Muscle of leg (tissue), 16 donors: ENCODE measurements at places on chromosomes 16 and 17.

DNA sequence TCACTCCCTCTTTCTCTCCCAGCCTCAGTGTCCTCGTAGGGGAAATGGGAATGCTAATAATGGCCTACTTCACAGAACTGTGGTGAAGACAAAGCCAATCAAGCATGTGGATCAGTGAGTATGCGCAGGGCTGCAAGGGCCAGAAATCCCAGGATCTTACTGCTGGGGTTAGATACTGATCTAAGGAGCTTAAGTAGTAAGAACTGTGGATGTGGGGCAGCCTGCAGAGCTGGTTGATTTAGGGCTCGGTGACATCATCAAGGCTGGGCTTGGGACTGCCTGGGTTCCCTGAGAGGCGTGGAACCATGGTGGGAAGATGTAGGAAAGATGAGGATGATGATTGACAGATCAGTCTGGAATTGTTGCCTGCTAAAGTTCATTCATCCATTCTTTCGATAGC lies 25.6 kb downstream of the GOSR2 start:
- no peak for DNase-seq

DNA sequence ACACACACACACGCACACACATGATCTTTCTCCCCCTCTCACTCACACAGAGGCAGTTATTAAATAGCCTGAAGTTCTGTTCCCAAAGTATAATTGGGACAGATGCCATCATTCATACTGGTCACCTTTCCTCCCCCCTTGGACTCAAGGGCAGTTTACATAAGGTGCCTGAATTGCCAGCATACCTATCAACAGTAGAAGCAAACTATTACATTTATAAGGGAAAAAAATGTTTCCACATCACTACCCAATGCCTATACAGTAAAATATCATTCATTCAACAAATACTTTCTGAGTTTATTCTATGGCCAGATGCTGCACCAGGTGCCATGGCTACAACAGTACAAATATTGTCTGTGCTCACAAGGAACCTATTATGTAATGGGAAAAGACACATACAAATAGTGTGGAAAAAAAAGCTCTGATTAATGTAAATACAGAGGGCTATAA lies 6.3 kb downstream of the CNTD1 start:
- no peak for DNase-seq

GRCh38 chr17:82400830-82401229 lies 17.3 kb upstream of the HEXD start:
- DNase-seq = peak; percentile 61

DNA sequence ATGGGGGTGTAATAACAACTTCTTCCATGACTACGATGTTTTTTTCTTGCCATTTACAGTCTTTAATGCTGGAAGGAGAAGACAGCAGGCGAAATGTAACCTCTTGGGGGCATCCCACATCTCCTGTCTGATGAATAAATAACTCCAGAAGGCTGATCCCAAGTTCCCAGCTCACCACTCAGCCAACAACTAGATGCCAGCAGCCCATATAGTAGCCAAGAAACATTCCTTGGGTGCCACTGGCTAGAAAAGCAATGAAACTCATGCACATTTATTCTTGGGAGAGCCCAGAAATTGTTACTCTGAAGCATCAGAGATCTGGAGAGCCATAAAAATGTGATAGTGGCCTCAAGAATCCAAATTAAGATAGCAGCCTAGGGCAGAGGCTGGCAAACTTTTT lies 22.7 kb upstream of the TMEM101 start:
- DNase-seq = no peak

- no peak for DNase-seq
Measured at GRCh38 chr16:85825326-85825725, 25.8 kb downstream of the COX4I1 start.

DNA sequence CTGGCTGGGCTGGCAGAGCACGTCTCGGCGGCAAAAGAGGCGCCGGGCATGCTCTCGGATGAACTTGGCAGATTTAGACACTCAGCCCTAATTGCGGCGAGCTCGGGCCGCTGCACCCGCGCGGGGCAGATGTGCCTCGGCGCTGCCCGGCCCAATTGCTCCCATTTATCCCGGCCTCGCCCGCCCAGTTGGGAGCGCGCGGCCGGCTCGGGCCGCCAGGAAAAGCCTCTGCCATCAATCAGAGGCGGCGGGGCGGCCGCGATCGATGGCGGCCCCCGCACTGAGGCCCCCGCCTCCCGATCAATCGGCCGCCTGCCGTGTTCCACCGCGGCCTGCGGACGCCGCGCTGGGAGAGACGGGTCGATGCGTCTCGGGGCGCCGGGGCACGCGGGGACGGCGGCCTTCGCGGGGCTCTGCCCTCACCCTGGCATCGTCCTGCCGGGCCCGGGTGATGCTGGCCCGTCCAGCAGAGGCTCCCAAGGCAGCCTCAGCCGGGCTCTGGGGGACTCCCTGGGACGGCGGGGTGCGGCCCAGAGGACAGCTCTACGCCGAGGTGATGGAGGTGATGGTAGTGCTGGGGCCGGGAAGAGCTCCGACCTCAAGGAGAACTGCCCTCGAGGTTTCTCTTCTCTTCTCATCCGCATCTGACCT lies 200.9 kb upstream of the N4BP1 start:
- DNase-seq = no peak

DNA sequence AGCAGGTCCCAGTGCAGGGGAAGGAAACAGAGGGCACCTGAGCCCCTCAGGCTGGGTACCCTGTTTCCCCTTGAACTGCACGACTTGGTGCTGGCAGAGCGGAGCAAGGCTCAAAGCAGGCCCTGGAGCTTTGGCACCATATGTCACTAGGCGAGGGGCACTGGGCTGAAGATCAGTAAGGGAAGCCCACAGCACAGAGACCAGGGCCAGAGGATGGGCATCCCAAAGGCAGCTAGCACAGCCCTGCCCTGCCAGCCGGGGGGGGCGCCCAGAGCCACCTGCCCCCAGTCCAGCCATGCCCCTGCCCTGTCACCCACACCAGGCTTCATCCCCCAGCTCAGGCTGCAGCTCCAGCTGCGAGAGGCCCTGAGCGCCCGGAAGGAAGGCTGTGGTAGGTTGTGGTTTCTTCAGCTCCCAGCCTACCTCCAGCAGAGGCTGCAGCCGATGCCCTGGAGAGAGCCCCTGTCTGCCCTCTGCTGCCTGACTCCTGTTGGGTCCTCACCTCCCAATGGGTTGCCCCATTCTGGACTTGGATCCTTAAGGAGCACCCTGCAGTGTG lies 10.9 kb downstream of the NHERF1 start:
- no peak for DNase-seq

- DNase-seq = no peak
Measured at GRCh38 chr17:81287741-81288430, 7.2 kb downstream of the SLC38A10 start.

- DNase-seq = no peak
Measured at GRCh38 chr17:47643116-47643515, 6.6 kb upstream of the KPNB1 start.

GRCh38 chr16:13176711-13177110 lies 275.3 kb downstream of the SHISA9 start:
- DNase-seq = no peak

DNA sequence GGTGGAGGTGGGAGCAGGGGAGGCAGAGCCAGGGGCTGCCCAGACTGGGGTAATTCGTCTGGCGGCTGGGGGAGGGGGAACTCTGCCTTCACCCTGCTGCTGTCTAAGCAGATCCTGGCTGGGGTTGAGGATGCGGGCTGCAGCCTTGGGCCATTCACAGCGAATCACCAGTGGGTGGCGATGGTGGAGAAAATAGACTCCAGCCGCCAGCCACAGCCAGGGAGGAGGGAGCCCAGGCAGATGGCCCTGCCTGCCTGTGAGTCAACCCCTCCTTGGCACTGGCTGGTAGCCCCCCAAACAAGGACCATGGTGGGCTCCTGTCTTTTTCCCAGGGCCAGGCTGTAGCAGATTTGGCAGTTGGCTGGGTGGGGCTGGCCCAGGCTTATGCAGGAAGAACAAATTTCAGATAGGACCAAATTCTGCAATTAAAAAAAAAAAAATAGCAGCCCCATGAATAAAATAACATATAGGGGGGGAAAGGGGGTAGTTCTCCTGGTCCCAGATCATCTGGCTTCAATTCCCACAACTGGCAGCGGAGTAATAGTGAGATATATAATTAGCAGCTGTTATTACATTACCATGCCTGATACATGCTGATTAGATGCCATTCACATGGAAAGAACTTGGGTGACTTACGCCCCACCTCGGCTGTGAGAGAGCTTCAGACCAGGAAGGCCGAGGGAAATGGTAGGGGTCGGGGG lies 41.5 kb upstream of the CDH5 start:
- DNase-seq = peak; percentile 57

- no peak for DNase-seq
Measured at GRCh38 chr16:53519417-53520091, 16.5 kb upstream of the AKTIP start.

GRCh38 chr17:39754958-39755553 lies 17.3 kb downstream of the GRB7 start:
- peak; percentile 48 for DNase-seq

- no peak for DNase-seq
Measured at GRCh38 chr16:69340095-69340644, 598 bp downstream of the NIP7 start.

GRCh38 chr17:40194821-40195220 lies 17.6 kb downstream of the RAPGEFL1 start:
- DNase-seq = peak; percentile 60

DNA sequence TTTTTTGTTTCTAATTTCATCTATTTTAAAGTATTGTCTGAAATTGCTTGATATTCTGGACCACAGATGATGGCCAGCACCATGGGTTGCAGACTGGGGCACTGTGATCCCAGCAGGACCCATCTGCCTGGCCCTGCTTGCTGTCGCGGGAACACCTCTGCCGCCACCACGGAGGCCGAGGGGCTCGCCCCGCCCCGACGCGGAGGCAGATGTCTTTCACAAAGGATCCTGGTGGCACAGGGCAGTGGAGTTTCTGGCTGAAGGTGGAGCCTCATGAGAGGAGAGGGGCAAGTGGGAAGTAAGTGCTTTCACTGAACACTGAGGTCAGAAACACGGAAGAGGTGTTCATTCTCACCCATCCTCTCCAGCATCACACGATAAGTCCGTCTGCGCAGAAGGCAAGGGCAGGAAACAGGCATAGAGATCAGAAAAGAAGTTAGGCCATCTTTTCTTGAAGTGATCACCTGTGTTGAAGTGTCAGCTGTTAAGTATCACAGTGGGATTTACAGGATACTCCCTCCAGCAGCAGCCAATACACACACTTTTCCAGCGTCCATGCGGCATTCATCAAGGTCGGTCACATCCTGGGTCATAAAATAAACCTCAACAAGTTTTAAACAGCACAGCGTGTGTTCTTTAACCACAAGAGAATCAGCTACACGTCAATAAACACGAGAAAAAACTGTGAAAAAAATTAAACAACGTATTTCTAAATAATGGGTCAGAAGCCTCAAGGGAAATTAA lies 194.5 kb downstream of the RPTOR start:
- DNase-seq = no peak

DNA sequence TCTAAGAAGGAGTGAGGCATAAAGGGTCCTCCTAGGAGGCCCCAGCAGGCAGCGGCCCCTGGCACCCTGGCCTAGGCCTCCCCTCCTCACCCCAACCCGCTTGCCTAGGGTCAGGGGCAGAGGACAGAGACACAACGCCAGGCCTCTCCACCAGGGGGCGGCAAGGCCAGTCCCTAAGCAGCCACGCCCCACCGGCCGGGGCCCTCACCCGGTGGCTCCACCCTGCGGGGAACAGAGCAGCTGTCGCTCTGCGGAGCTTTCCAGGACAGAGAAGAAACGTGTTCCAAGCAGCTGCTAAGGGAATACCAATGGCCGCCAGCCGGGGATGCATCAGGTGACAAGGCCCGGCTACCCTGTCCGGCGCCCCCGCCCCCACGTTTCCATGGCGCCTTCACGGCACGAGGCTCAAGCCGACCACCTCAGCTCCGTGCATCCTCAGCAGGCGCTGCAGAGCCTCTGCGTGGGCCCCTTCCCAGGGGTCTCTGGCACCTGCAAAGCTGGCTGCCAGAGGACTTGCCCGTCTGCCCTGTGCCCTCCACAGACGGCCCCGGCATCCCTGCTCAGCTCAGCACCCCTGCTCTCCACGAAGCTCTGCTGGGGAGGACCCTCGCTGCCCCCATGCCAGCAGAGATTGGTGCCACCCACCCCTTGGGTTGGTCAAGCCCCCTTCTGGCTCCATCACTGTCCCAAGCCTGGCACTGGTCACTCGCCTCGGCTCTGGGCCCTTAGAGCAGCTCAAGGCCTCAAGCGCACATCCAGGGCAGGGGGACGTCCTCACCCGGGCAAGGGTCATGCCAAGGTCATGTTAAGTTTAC lies 5.6 kb downstream of the ZNF598 start:
- DNase-seq = peak; percentile 95

- no peak for DNase-seq
Measured at GRCh38 chr16:8665529-8665928, 8.9 kb upstream of the ABAT start.

DNA sequence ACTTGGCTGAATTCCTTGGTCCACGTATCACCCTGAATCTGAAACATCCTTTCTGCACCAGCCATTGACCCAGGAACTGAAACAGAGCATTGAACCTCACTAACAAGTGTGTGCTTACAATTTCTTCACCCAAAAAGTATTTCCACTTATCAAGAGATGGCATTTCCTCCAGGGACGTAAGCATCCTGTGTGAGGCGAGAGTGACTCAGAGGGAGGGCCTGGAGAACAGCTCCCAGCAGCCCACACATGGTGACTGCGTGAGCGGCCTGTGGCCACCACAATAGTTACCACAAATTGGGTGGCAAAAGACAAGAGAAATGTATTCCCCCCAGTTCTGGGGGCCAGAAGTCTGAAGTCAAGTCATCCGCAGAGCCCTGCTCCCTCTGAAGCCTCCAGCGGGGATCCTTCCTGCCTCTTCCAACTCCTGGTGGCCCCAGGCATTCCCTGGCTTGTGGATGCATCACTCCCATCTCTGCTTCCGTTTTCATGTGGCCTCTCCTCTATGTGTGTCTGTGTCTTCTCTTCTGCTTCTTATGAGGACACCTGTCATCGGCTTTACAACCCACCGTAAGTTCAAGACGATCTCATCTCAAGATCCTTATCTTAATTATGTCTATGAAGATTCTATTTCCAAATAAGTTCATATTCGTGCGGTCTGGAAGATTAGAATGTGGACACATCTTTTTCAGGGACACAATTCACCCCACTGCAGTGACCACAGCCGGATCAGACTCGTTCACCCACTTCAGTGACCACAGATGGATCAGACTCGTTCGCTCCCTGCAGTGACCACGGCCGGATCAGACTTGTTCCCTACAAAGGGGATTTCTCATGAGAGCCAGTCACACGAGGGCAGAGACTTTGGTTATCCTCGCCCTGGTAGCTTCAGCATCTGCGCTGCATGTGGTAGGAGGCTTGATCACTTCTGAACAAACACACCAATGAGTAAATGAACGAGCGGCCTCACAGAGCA lies 122.6 kb upstream of the FOXF1 start:
- DNase-seq = no peak

GRCh38 chr17:9472094-9472493 lies 103.5 kb downstream of the STX8 start:
- no peak for DNase-seq

DNA sequence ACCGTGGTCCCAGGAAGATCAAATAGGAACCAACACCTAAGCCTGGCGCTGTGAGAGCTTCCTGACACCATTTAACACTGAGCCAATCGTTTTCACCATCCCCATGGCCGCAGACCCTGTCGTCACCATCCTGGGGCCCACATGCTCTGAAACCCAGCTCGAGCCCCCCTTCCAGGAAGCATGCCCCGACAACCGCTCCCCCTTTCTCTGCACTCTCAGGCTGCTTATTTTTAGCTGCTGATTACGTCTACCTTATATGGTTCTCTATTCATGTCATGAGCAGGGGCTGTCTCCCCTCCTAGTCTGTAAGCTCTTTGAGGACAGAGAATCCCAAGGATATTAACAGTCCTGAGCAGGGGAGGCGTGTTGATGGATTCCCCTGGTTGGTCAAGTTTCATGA lies 10.5 kb downstream of the SRL start:
- no peak for DNase-seq
